Glomerular endothelial cell (primary cell): ENCODE measurements at places on chromosomes 12 and 14. TPM values are rescaled to one million over a fixed set of nuclear protein-coding genes. Genes with fewer than 3 reads are reported as not detected.

Gene RNASE9
- not detected in 2 replicates for total RNA-seq

DNA sequence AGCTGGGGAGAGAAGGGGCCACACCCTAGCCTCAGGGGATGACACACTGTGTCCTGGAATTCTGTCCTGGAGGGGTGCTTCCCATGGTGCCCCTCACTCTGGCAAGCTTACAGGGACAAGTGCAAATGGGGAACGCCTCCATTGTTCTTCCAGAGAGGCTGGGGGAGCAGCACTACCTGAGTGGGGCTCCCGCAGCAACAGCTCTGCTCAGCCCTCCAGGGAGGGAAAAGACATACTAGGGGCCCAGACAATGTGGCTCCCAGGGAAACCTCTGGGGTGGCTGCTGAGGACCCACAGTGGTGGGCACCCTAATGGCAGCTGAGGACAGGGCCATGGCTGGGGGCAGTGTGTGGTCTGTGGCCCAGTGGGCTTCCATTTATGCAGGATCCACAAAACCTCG is 69.4 kb downstream of the PLEKHG3 start:
- no peak for DNase-seq

- no peak for DNase-seq
These were observed 48.6 kb downstream of the EIF2S3B start for GRCh38 chr12:10554228-10554755.

GRCh38 chr12:90858252-90858651 is 96.7 kb downstream of the CCER1 start:
- no peak for DNase-seq

DNA sequence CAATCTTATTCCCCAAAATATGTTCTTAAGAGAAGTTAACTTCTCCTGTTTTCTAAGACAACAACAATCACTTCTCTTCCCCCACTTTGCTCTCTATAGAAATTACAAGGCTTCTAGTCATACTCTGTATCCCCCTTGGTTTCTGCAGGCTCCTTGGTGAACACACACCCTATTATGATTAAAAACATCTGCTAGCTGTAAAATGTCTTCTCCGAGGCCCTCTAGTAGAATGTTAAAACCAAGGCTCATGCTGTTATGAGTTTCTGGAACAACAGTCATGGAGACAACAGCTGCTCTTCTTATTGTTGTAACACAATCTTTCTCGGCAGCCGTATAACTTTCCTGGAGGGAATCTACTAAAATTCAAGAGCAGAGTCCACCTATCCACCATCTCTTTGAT is 397.5 kb upstream of the CCDC196 start:
- DNase-seq: no peak

- DNase-seq: no peak
These were observed 57.2 kb downstream of the SYNE2 start for GRCh38 chr14:63909984-63910383.

DNA sequence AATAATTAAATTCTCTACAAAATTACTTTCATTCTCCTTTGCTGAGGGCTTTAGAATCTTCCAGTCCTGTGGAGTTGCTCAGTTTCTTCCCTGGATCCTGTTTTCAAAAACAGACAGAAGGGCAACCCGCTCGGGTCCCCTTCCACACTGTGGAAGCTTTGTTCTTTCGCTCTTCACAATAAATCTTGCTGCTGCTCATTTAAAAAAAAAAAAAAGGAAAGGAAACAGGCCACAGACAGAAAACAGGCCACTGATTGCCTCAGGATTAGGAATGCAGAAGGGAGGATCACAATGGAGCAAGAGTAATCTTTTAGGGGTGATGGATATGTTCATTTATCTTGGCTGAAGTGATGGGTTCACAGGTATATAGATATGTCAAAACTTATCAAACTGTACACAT is 29.5 kb upstream of the HIGD1C start:
- no peak for DNase-seq

Gene DAO
- not detected in 2 replicates for total RNA-seq

Gene MOAP1
- 18.4 and 19.5 TPM in 2 replicates for total RNA-seq

Gene CLEC2B
- total RNA-seq: 31.2 and 51.1 TPM in 2 replicates

Gene TUBA1C
- total RNA-seq: 522 and 561 TPM in 2 replicates

Gene RAD51AP1
- total RNA-seq: 4.1 and 8.5 TPM in 2 replicates

GRCh38 chr14:95481391-95482022 is 34.9 kb downstream of the SYNE3 start:
- no peak for DNase-seq

DNA sequence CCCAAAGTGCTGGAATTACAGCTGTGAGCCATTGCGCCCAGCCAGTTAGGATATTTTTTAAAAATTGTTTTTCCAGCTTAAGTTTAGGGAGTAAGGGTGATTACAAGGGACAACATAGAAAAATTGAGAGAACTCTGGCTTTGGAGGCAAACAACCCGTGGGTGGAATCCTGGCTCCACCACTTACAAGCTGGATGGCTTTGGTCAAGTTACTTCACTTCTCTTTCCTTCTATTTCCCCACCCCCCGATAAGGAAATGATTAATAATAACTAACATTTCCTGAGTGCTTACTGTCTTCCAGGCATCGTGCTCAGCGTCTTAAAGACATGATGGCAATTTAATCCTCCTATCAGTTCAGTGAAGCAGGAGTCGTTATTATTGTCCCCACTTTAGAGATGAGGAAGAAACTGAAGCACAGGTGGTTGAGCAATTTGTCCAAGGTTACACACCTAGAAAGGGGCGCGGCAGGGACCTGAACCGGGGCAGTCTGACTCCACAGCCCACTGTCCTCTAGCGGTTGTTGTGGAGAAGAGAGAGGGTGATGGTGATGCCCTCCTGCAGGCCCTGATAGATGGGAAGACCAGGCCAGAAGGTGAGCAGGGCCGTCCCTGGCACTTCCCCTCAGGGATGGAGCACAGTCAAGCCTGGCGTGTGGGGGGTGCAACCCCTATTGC is 16.7 kb upstream of the FAIM2 start:
- peak; percentile 20 for DNase-seq

DNA sequence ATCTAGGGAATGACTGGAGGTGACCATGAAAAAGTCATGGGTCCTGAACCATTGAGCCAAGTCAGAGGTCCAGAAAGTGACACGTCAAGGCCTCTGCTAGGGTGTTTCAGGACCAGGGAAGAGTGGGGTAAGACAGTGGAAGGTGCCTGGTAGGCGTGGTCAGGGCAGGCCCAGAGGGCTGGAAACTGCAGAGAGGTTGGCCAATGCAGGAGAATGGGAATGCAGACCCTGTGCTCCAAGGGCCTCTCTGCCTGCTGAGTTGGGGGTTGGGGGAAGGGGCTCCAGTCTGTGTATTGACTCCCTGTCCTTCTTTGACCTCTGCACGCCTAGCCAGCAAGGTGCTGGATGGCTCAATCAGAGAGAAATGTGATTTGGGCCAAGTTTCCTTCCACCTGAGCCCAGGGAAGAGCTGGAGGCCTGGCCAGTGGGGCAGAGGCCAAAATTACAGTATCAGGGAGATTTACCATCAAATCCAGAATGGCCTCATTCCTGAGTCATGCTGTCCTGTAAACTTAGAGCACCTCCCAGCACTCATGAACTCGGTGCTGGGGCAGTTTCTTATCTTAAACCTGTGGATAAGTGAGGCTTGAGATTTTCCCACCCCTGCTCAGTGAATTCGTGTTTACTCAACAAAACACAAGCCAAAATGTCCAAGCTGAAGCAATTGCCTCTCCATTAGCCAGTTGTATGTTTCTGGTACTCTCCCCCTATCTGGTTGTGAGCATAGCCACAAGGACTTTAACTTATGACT is 24.4 kb downstream of the IRF2BPL start:
- no peak for DNase-seq

Gene LRP1-AS
- total RNA-seq: not detected in 2 replicates

- no peak for DNase-seq
These were observed 292.4 kb downstream of the SYT1 start for GRCh38 chr12:79156846-79157463.

DNA sequence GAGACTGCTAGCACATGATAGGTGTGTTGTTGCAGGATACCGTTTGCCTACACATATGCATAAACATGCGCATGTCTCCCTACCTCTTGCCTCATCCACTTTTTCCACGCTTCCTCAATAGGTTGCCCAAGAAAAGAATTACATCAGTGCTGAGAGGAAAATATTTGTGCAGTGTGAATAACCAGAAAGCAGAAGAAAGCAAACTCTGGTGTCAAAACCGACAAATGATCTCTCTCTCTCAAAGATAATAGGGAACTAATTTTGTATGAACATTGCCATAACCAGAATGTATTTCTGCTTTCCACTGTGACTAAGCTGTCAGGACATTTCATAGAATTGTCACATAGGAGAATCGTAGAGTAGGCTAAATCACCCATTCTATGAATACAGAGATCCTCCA is 1.3 kb downstream of the CLEC7A start:
- no peak for DNase-seq

DNA sequence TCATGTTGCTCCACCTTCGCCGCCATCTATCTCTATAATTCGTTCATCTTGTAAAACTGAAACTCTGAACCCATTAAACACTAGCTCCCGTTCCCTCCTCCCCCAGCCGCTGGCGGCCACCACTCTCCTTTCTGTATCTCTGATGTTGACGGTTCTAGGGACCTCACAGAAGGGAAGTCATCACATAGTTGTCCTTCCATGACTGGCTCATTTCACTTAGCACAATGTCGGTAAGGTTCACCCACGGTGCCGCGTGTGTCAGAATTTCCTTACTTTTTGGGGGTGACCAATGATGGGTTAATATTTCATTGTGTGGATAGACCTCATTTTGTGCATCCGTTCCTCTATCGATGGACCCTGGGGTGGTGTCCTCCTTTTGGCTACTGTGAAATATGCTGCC is 2.0 kb upstream of the CACNA2D4 start:
- no peak for DNase-seq

Gene FOXN4
- total RNA-seq: not detected in 2 replicates

Gene FOXA1
- total RNA-seq: 0.44 and 3.3 TPM in 2 replicates
